ENCODE measurements at places on chromosomes 2 and 18.
A peak's percentile ranks its signal among the peaks of the same experiment; 100 is the strongest.

- H3K4me3 ChIP-seq: peak overlapping the region; percentile 88
- no peak overlapping the region for H3K27ac ChIP-seq
- H3K4me1 ChIP-seq: peaks cover 6% of the 10 kb centered on the region
- no peaks in the 10 kb centered on the region for H3K27me3 ChIP-seq
- no peaks in the 10 kb centered on the region for H3K36me3 ChIP-seq
- no peak for ATAC-seq
These were observed 1.8 kb downstream of the TLK1 start for GRCh38 chr2:171158790-171159371.

GRCh38 chr2:162071001-162071400 is 3.0 kb downstream of the DPP4 start:
- no peak overlapping the region for H3K4me3 ChIP-seq
- no peak overlapping the region for H3K27ac ChIP-seq
- no peaks in the 10 kb centered on the region for H3K36me3 ChIP-seq
- peaks cover 17% of the 10 kb centered on the region for H3K27me3 ChIP-seq
- H3K4me1 ChIP-seq: no peaks in the 10 kb centered on the region

DNA sequence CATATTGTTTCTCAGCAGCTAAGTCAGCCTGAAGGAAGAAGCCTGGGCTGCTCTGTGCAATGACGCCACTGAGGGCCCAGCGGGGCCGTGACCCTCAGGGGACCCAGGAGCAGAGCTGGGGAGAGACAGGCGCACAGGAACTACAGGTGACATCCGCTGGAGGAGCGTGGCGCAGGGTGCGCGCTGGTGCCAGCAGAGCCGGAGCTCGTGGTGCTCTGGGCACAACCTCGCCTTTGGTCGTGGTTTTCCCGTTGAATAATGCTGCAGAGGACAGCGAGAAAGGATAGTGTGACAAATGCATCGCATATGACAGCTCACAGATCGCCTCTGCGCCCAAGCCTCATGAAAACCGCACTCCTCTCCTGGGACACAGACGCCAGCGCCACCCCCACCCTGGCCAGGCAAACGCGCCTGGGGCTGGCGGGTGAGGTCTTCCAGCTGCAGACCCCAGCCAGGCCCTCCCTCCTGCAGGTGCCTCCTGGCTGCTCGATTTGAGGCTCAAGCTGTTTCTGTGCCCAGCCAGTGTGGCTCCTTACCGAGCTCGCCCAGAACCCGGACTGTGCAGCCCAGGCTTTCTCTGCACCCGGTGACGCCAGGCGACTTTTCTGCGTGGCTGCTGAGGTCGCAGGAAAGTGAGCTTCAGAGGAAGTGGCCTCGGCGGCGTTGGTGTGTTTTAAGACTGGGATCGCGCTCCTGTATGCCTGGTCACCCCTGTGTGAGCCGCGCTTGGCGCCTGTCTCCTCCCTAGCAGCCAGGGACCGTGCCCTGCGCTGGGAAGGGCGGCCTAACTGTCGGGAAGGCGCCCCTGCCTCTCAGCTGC is 583.1 kb upstream of the HS6ST1 start:
- H3K36me3 ChIP-seq: no peaks in the 10 kb centered on the region
- H3K4me3 ChIP-seq: no peak overlapping the region
- no peak for ATAC-seq
- no peak overlapping the region for H3K27ac ChIP-seq
- H3K27me3 ChIP-seq: peaks cover 4% of the 10 kb centered on the region
- no peaks in the 10 kb centered on the region for H3K4me1 ChIP-seq

GRCh38 chr2:215436705-215437565 is 1.1 kb upstream of the FN1 start:
- H3K4me1 ChIP-seq: peaks cover 7% of the 10 kb centered on the region
- H3K36me3 ChIP-seq: peaks cover 6% of the 10 kb centered on the region
- no peaks in the 10 kb centered on the region for H3K27me3 ChIP-seq
- H3K4me3 ChIP-seq: peak overlapping the region; percentile 85
- H3K27ac ChIP-seq: peak overlapping the region; percentile 95
- no peak for ATAC-seq

DNA sequence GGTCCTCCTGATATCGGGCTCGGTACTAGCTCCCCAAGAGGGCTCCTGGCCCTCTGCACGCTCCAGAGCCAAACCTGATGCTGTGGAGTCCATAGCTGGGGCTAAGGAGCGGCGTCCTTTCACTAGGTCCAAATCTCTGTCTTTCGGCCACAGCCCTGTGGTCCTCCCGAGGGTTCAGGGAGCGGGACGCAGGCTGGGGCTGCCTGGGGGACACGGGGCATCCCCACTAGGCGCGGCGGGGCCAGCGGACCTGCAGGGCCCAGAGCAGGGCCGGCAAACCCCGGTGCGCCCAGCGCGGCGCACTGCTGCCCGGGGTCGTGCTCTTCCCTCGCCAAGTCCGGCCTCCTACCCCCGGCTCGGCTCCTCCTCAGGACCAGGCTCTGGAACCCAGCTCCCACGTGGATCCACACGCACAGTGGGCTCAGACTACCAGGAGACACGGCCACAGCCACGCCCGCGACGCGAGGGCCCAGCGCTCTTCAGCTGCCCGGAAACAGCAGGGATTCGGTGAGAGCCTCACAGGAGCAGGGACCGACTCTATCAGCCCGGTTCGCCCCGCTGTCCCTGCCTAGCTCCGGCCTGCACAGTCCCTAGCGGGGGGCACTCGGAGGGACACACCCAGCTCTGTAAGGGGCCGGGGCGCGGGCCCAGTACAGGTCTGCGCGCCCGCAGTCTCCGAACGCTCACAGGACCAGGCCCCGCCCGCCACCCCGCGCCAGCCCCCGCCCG is 593 bp downstream of the ZNF514 start:
- H3K4me3 ChIP-seq: peak overlapping the region; percentile 35
- peak overlapping the region; percentile 90 for H3K27ac ChIP-seq
- H3K4me1 ChIP-seq: peaks cover 13% of the 10 kb centered on the region
- no peaks in the 10 kb centered on the region for H3K27me3 ChIP-seq

Data from gastroesophageal sphincter (tissue), 4 donors.